ENCODE measurements at places on chromosomes 11 and 22.
A peak's percentile ranks its signal among the peaks of the same experiment; 100 is the strongest.

GRCh38 chr11:26730414-26731083 is 8.7 kb upstream of the SLC5A12 start:
- no peak for DNase-seq

DNA sequence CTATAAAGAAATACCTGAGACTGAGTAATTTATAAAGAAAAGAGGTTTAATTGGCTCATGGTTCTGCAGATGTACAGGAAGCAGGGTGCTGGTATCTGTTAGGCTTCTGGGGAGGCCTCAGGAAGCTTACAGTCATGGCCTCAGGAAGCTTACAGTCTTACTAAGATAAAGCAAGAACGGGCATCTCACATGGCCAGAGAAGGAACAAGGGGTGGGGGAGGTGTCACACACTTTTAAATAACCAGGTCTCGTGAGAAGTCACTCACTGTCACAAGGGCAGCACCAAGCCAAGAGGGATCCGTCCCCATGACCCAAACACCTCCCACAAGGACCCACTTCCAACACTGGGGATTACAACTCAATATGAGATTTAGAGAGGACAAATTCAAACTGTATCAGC is 192.8 kb upstream of the B3GAT1 start:
- no peak for DNase-seq

GRCh38 chr22:48870436-48870835 is 957.2 kb downstream of the BRD1 start:
- no peak for DNase-seq

DNA sequence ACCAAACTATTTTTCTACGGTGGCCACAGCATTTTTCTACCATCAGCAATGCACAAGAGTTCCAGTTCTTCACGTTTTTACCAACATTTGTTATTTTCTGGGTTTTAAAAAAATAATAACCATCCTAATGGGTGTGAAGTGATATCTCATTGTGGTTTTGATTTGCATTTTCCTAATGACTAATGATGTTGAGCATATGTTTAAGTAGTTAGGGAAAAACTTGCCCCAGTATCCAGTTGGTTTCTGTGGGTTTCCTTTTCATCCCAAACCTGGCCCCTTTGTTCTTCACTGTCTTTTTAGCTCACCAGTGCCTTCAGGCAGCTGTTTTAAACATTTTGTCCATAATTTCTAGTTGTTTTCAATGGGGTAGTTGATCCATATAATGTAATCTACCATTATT is 14.7 kb upstream of the PTS start:
- DNase-seq: no peak

- no peak for DNase-seq
Measured at GRCh38 chr22:44995105-44995514, 14.7 kb downstream of the PHF21B start.

DNA sequence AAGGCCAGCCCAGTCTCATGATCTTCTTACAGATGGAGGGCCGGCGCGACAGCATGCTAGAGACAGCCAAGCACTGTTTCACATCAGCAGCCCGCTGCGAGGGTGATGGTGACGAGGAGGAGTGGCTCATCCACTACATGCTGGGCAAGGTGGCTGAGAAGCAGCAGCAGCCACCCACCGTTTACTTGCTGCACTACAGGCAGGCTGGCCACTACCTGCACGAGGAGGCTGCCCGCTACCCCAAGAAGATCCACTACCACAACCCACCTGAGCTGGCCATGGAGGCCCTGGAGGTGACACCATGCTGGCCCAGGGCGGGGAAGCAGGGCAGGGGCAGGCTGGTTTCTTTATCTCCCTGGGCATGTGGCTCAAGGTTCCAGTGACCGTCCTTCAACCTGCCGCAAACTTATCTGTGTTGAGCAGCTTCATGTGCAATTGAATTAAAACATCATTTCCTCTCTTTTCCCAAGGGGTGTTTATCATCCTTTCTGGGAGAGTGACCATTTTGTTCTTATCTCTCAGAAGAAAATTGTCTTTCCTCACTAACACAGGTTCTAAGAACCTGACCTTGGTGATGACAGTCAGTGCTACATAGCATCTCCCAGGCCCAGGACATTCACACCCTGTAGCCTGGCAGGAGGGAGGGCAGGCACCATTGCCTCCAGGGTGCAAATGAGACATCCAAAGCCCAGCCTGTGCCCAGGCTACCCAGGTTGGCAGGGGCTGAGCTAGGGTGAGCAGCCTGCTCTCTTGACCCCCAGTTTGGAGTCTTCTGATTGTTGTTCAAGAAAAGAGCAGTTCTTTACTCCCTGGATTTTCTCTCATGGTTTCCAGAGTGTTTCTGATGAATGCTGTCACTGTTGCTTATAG is 80.7 kb downstream of the CABIN1 start:
- peak; percentile 69 for DNase-seq

DNA sequence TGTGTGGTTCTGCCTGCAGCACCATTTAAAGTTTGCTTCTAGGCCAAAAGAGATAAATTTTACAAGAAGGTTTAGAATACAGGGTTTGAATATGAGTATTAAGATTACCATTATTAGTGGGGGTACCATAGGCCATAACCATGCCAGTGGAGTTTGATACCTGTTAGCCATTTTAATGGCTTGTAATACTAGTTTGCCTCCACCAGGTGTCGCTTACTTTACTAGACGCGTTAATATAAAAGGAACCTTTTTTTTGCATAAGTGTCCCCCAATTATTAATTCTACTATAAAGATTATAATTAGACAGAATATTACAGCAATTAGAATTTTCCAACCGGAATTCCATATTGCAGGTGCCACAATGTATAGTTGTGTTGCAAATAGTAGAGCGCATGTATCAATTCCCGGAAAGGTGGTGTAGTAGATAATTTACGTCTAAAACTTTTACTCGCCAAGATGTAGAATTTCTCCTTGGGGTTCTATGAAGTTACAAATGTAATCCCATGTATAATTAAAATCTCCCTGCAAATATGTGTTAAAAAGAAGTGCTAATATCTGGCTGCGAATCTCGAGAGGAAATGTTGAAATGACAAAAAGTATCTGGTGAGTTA is 16.1 kb downstream of the MS4A6E start:
- DNase-seq: no peak

- peak; percentile 77 for DNase-seq
Measured at GRCh38 chr22:32265882-32266767, 11.0 kb upstream of the SLC5A4 start.

DNA sequence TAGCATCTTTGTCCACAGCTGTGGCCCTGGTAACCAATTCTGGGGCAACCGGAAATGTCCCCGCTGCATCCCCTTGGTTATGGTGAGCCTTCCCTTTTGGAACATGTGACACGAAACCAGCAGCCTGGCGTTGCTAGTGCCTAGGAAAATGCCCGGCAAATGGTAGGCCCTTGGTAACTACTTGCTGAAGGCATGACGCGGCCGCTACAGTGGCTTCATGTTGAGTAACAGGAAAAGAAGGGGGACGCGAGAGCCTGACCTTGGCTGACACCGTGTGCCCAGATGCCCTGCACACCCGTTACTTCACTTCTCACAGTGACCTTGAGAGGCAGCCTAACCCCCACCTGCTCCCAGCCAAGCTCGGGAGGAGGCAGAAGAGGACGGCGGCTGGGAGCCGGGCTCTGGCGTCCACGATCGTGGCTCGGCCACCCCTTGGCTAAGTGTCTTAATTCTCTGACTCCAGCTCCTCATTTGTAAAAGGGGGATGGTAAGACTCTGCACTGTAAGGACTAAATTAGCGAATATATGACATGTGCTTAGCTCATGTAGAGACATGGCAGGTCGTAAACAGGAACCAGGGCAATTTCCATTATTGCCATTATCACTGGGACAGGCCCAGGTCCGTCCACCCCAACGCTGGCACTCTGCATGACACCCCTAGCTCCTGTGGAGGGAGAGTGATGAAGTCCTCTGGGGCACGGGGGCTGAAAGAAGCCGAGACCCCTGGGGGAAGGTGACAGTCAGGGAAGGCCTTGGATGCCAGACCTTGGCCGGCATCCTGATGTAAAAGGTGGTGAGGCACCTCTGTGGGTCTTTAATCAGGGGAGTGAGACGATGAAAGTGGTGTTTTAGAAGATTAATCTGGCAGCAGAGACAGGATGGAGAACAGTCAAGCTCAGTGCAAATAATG is 18.9 kb downstream of the IFT27 start:
- DNase-seq: no peak

DNA sequence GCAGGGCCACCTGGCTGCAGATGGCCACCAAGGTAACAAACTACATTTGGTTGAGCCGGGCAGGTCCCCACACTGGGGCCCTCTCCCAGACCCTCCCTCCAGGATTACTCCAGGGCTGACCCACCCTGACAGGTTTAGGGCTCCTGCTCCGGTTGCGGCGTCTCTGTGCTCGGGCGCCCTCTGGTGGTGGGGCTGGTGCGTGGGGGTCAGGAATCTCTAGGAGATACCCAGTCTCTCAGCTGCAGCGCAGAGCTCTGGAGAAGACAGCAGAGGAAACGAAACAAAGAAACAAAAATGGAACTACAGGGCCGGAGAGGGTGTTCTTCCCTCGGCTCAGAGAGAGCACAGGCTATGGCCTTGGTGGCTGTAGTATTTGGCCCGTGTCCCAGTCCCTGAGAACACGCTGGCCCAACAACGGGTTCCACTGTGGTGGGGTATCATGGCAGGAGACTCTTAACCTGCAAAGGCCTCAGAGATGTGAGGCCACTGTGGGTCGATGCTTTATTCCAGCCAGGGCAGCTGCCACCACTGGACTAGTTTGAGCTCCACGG is 2.4 kb downstream of the C11orf96 start:
- DNase-seq: no peak

DNA sequence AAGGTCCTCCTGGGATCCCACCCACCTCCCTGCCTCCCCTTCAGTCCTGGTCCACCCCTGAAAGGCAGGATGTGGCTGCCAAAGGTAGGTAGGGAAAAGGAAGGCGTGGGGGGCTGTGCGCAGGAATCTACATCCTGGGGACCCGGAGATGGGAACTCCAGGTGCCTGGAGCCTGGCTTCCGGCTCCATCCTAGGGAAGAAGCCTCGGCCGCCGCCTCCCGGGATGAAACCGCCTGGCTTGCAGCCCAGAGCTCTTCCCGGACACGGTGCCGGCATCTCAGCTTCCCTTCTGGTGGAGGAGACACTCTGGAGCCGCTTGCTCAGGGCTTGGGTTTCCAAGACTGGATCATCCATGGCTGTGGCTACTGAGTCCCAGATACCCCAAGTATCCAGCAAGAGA is 33.3 kb upstream of the PDGFB start:
- no peak for DNase-seq

- no peak for DNase-seq
Measured at GRCh38 chr11:122775675-122776271, 62.5 kb upstream of the CRTAM start.

GRCh38 chr11:134062265-134063123 is 6.4 kb upstream of the JAM3 start:
- no peak for DNase-seq

DNA sequence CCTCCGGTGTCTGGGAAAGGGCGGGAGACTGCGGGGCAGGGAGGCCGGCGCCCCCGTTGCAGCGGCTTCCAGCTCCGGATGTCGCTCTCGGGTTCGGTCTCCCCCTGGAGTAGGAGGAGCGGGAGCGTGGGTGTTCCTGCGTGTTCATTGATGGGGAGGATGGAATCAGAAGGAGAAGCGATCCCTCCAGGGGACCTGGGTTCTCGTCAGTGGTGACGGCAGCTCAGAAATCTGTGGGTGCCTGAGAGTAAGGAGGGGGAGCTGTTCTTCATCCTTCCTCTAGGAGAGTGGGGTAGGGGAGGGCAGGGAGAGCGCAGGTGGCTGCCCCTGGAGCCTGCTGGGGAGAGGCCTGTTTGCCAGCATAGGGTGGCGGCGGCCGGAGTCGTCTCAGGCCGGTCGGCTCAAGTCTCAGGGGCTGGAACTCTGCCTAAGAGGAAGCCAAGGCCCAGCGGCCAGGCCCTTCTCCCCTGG is 1.1 kb downstream of the UBASH3B start:
- no peak for DNase-seq

DNA sequence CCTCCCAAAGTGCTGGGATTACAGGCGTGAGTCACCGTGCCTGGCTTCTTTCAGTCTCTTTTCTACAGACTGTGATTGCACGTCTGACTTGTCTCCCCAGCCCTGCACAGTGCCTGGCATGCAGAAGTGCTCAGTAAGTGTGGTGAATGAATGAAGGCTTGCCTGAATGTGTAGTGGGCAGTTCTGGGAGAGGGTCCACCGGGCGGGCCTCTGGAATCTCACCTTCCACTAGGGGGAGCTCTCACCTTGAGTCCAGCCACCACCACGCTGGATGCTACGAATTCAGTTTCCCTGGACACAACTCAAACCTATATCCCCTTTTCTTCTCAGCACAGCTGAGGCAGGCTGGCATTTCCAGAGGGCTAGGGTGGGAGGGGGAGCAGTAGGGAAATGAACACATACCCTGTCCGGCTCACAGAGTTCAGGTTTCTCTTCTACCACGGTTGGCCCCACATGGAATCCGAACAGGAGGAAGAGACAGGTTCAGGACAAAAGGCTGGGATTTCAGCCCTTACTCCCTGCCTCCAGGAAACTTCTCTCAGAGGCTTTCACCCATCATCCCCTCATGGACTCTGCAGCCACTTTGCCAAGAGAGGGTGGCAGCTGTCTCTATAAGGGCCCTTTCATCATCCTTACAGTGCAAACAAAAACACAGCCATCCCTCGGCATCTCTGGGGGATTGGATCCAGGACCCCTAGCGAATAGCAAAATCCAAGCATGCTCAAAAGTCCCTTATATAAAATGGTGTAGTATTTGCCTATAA is 86.8 kb downstream of the NECTIN1 start:
- no peak for DNase-seq

GRCh38 chr11:134644476-134645456 is 232.7 kb upstream of the B3GAT1 start:
- no peak for DNase-seq

- peak; percentile 88 for DNase-seq
Measured at GRCh38 chr11:69670158-69670845, 4.9 kb downstream of the LTO1 start.

DNA sequence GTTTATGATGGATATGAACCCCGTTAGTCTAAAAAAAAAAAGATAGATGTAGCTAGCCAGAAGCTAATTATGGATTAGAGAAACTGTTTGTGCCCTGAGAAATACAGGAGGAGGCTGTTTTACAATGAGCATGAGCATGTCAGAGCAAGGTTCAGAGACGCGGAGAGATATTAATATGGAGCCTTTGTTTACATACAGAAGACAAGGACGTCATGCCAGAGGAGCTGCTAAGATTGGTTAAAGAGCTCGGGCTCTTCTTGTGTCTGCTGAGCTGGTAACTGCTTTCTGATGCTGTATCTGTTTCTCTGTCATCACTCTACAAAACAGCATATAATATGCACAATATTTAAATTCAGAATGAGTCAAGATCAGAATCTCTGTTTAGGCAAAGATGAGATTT is 24.9 kb upstream of the CCDC89 start:
- no peak for DNase-seq

GRCh38 chr11:123434262-123434661 is 4.2 kb downstream of the GRAMD1B start:
- DNase-seq: no peak

- no peak for DNase-seq
Measured at GRCh38 chr11:66861038-66861773, 4.3 kb downstream of the LRFN4 start.

- no peak for DNase-seq
Measured at GRCh38 chr11:36792996-36793914, 195.2 kb upstream of the RAG2 start.

DNA sequence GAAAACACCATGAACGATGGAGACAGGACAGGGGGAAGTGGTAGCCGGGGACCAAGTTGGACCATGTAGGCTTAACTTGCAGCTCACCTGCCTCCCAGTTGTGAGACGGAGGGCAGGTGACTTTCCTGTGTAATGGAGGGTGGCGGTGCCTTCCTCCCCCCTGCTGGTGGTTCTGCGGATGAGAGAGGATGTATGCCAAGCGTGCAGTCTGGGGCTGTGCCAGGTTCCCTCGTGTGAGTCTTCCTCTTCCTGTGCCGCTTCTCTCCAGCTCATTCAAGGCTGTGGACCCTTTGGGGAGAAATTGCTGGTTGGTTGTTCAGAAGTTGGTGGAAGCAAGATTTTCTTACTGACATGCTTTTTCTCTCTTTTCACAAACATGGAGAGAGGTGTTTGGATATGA is 35.1 kb downstream of the MPPED1 start:
- DNase-seq: no peak
